ENCODE measurements at places on chromosomes 2 and 18. TPM values are rescaled to one million over a fixed set of nuclear protein-coding genes. Genes with fewer than 3 reads are reported as not detected.

DNA sequence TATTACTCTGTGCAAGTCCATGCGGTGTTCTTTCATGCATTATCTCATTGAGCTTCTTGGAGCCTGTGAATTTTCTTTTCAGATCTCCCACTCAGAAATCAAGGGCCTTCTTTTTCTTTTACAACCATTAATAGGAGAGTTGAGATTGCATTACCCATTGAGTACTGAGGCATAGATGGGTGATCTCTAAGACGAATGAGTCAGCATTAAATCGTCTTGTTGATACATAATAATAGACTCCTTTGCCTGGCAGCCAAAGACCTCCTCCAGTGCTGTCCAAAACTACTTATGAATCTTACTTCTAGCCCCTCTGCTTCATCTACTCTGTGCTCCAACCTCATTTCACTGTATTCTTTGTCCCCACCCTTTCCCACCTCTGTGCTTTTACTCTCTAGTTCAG is 180.5 kb downstream of the AGPS start:
- DNase-seq, result no peak

GRCh38 chr18:7174344-7175095 is 56.4 kb upstream of the LRRC30 start:
- peak; percentile 8 for DNase-seq

CAPN14 gene
- total RNA-seq, result 0.11 TPM

HDHD2 gene
- 22.9 TPM for total RNA-seq

EIPR1 gene
- 80.3 TPM for total RNA-seq

Measured in Daoy (cell line).